Posterior vena cava (tissue), 2 donors: ENCODE measurements at places on chromosomes 5 and 9.

DNA sequence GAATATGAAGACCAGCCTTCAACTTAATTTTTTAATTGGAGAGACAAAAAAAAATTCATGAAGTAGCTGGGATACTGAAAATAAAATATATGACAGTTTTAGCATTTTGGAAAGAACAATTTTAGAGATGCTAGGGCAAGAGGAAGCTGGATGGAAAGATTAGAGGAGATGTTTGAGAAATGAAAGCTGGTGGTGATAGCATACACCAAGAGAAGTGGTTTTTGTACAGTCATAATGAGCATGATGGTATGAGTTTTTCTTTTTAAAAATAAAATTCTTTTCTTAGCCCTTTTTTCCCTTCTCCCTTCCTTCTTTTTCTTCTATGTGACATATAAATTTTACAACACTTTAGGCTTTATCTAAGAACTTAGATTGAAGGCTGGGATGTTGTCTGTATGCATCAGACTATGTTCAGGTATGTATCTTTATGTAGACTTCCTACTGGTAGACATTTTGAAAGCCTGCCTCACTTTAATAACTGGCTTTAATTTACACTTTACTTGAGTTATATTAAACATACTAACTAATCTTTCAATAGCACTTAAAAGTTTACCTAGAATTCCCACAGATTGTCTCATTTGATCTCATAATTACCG lies 522.5 kb downstream of the TLE4 start:
- no peak for DNase-seq

GRCh38 chr5:34751807-34752736 lies 86.9 kb upstream of the TTC23L start:
- no peak for DNase-seq

DNA sequence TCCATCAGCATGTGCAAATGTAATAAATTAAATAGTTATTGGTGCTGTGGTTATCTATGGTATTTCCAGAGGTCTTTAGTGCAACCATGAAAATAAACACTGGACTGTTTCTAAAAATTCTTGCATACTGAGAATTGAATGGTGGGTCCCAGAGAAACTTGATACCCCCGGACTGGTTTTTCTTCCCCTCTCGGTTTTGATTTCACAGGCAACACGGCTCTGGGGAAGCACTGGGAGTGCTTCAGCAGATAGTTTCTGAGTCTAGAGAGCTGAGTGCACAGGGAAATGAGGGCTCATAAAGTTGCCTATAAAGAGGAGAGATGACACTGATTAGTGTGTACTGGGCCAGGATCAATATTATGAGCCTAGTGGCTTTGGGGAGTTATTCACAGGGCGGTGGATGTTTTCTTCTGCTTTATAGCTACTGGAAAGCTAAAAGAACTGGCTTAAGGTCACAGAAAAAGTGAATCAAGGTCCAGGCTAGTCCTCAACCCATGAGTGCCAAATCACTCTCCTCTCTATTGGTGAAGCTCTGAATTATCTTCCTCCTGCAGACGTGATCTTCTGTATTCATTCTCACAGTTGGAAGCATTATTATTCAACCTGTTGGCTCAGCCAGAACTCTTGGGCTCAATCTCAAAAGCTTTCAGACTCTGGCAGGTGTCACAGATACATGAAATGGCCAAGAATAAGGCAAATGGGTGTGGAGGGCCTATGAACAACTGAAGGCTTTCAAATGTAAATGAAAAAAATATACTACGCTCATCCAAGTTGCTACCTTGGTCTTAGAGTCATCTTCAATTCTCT lies 170.2 kb upstream of the HMHB1 start:
- no peak for DNase-seq

GRCh38 chr5:127820910-127821553 lies 117.8 kb downstream of the CCDC192 start:
- no peak for DNase-seq

GRCh38 chr9:23621188-23621587 lies 204.9 kb downstream of the ELAVL2 start:
- DNase-seq, result no peak

- no peak for DNase-seq
Observed at GRCh38 chr5:66829826-66830225, 233.6 kb downstream of the MAST4 start.

GRCh38 chr9:123680352-123680751 lies 249.6 kb downstream of the DENND1A start:
- no peak for DNase-seq
